Stimulated activated CD8-positive, alpha-beta memory T cell treated with anti-CD3 and anti-CD28 coated beads, Interleukin-2, amount 100 ng/mL, for 1 hour (primary cell): ENCODE measurements at places on chromosomes 11 and 22.

GRCh38 chr11:132332521-132332920, 962.1 kb downstream of the NTM start:
- DNase-seq: no peak

GRCh38 chr11:130213143-130213978, 53.8 kb downstream of the ST14 start:
- DNase-seq: peak; percentile 38

DNA sequence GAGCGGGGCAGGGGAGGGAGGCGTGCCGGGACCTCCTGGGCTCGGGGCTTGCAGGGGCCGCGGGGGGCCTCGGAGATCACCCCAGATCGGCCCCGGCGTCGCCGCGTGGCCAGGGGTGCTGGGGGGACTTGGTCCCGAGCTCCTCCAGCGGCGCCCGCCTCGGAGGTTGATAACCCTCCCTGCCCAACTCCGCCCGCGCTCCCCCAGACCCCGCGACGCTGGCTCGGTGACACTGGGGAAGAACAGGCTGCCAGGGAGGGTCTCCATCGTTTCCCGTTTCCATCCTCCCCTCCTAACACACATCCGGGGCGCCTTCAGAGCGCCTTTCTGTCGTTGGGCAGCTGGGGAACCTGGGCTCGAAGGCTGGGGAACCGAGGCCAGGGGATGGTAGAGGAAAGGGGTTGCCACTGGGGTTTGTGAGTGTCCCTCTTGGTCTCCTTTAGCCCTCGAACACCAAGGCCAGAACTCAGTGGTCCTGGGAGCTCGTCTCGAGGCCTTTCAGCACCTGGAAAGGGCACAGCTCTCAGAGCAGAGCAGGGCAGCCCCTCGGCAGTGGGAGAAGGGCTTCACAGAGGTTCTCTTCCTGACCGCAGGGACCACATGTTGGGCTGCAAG, 431 bp downstream of the SLC37A2 start:
- DNase-seq: no peak

GRCh38 chr22:33747576-33748180, 172.6 kb downstream of the LARGE1 start:
- DNase-seq: no peak

GRCh38 chr11:131365329-131365930, 5.0 kb upstream of the NTM start:
- no peak for DNase-seq

- no peak for DNase-seq
Observed at GRCh38 chr11:128523641-128524040, 63.7 kb downstream of the ETS1 start.

DNA sequence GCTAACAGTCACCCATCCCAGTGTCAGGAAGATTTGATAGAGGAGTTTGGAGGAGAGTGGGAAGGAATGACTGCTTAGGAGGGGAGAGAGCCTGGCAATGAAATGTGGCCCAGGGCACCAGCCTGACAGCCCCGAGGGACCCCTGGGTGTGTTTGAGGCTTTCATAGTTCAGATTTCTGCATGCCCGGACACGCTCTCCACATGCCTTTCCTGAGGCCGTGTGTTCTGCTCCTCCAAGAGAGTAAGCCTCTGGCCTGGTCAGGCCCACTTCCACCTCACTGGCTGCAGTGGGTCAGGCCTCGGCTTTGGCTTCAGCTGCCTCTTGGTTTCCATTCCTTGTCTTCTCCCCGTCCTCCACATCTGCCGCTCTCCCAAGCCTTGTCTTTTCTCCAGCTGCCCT, 78.4 kb downstream of the C22orf31 start:
- no peak for DNase-seq

DNA sequence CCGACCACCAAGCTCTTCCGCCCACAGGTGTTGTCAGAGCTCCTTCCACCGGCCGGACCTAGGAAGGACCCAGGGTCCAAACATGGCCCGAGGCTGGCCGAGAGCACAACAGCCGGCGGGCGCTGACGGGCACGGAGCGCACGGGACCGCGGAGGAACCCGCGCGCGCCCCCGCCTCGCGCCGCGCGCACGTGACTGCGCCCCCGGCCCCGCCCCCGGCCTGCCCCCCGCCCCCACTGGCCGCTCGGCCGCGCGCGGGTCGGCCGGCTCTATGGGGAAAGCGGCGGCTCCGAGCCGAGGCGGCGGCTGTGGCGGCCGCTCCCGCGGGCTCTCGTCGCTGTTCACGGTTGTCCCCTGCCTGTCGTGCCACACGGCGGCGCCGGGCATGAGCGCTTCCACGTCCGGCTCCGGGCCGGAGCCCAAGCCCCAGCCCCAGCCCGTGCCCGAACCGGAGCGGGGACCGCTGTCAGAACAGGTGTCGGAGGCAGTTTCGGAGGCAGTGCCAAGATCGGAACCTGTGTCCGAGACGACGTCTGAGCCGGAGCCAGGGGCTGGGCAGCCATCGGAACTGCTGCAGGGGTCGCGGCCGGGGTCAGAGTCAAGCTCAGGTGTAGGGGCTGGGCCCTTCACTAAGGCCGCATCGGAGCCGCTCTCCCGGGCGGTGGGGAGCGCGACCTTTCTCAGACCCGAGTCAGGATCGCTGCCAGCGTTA, at the start of gene OSBP2:
OSBP2 (plus strand) TSS at position 235 of the 711 bp plus-strand sequence; CDS start at position 271, 36 bp downstream.
- DNase-seq: no peak
